T-helper 17 cell (primary cell): ENCODE measurements at places on chromosomes 5 and 9. TPM values are rescaled to one million over a fixed set of nuclear protein-coding genes. Genes with fewer than 3 reads are reported as not detected.

The RBM22 gene
- 96.0 TPM for total RNA-seq

The IGIP gene
- total RNA-seq: 3.2 TPM

The PCDHB13 gene
- total RNA-seq: not detected

The SLC6A7 gene
- total RNA-seq: not detected

The CAPSL gene
- total RNA-seq: not detected

DNA sequence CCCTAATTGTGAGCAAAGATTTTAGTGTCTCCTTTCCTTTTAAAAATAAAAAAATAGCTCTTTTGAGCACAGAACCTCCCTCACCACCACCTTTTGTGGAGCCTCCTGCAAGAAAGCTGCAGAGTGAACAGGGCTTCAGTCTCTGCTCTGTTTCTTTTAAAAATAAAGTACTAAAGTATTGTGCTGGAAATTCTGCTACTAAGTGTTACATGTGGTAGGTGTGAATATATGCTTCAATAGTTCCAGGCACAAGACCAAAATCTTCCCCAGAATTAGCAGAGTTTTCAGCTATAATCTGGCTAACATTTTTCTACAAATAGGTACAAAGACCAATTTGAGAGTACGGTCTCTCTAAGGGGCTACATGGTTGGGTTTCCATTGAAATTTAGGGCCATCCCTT, 40.3 kb upstream of the NFIB start:
- peaks cover 13% of the 10 kb centered on the region for H3K4me1 ChIP-seq
- peaks cover 82% of the 10 kb centered on the region for H3K27me3 ChIP-seq
- H3K36me3 ChIP-seq: no peaks in the 10 kb centered on the region
- H3K4me3 ChIP-seq: no peak overlapping the region

- peaks cover 4% of the 10 kb centered on the region for H3K27me3 ChIP-seq
- H3K36me3 ChIP-seq: no peaks in the 10 kb centered on the region
- DNase-seq: no peak
- H3K27ac ChIP-seq: peak overlapping the region; percentile 37
- H3K4me1 ChIP-seq: peaks cover 19% of the 10 kb centered on the region
These were observed 40.1 kb downstream of the ALG2 start for GRCh38 chr9:99181621-99182020.

DNA sequence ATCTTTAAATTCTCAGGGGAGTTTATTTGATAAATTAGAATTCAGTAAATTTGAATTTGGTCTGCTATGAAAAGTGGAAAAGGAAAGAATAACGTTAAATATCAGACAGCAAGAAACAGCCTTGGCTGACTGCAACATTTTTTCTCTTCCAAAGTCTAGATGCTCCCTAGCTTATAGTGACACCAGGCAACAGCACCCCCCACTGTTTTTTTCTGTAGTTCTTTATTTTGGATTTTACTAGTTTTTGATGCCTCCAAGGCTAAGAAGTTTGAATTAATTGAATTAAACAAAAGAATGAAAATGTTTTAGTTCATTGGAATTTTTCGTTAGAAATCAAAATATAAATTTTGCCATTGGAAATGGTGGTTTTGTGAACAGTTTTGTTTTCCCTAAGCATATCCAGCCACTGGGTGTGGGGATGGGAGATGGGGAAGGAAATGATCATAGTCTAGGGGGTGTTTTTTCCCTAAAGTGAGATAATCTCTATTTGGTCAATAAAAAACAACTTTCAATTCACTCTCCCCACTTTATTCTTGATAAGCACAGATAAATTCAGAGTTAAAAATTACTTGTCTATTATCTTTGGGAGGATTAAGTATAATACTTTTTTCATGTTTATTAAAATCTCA, 199.3 kb upstream of the CD180 start:
- peaks cover 6% of the 10 kb centered on the region for H3K4me1 ChIP-seq
- H3K27me3 ChIP-seq: peaks cover 5% of the 10 kb centered on the region
- DNase-seq: no peak
- no peaks in the 10 kb centered on the region for H3K36me3 ChIP-seq

DNA sequence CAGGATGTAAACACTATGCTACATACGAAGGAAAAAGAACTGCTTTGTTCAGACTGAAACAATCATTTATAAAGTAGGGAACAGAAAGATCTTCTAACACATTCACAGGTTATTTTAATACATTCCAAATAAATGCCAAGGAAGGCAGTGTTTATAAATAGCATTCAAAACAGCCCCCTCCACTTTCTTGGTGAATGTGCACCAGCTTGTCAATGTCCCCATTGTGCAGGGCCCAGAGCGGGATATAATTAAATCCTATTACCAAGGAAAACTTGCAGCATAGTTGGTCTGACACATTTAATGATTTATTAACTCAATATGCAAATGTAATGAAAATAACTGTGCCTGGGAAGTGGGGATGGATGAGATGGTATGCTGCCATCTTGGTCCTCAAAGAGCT, 135.9 kb upstream of the RAD23B start:
- no peaks in the 10 kb centered on the region for H3K4me1 ChIP-seq
- no peak for DNase-seq
- no peak overlapping the region for H3K4me3 ChIP-seq
